ENCODE measurements at places on chromosomes 5 and 9.

DNA sequence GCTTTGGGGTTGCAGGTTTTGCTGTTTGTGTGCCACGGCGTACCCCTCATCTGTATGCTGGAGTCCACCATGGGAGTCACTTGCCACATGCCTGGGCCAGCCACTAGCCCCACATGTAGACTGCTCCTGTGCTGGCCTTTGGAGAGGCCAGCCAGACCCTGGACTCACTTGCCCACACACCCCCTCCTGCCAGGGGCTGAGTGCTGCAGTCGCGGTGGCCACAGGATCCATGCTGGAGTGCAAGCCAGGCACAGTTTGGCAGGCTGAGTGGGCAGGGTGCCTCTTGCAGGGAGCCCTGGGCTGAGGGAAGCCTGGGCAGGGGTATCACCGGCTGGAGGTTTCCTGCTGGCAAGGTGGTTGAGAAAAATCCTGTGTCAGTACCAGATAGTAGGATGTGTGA lies 25.6 kb upstream of the GCNT1 start:
- no peak overlapping the region for H3K27ac ChIP-seq
- H3K27me3 ChIP-seq: no peaks in the 10 kb centered on the region
- no peaks in the 10 kb centered on the region for H3K36me3 ChIP-seq
- no peak for DNase-seq
- H3K4me1 ChIP-seq: no peaks in the 10 kb centered on the region

DNA sequence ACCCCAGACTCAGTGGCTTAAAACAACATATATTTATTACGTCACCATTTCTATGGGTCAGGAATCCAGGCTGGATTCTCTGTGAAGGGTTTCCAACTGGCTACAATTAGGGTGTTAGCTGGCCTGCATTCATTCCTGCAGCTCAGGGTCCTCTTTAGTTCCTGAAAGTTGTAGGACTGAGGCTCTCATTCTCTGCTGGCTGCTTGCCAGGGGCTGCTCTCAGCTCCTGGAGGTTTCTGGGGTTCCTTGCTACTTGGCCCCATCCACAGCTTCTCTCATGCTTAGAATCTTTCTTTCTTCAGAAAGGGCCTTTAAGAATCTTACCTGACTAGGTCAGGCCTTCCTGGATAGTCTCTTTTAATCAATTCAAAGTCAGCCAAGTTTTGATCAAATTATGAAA lies 424.6 kb downstream of the GADD45G start:
- H3K4me1 ChIP-seq: no peaks in the 10 kb centered on the region
- DNase-seq: no peak
- no peak overlapping the region for H3K27ac ChIP-seq
- H3K36me3 ChIP-seq: no peaks in the 10 kb centered on the region
- H3K4me3 ChIP-seq: no peak overlapping the region
- H3K27me3 ChIP-seq: no peaks in the 10 kb centered on the region

GRCh38 chr9:87783180-87783579 lies 57.3 kb downstream of the CTSL start:
- no peaks in the 10 kb centered on the region for H3K4me1 ChIP-seq
- H3K36me3 ChIP-seq: no peaks in the 10 kb centered on the region

DNA sequence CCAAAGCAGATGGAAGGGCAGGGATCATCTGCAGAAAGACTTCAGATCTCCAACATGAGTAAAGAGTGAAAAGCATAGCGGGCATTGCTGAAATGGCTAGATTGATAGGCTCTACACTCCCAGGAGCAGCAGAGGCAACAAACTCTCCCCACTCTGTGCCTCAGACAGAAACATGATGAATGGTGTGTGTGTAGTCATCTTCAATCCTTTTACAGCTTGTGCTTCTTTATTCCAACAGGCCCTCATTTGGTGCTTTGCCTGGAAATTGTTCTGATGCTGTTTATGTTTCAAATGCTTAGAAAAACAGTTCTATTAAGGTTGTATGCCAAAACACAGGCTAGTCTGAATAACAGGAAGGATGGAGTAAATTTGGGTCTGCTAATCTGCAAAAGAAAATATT lies 176.2 kb downstream of the DMRTA1 start:
- H3K27ac ChIP-seq: no peak overlapping the region
- no peaks in the 10 kb centered on the region for H3K36me3 ChIP-seq
- no peak overlapping the region for H3K4me3 ChIP-seq
- DNase-seq: no peak
- no peaks in the 10 kb centered on the region for H3K4me1 ChIP-seq

DNA sequence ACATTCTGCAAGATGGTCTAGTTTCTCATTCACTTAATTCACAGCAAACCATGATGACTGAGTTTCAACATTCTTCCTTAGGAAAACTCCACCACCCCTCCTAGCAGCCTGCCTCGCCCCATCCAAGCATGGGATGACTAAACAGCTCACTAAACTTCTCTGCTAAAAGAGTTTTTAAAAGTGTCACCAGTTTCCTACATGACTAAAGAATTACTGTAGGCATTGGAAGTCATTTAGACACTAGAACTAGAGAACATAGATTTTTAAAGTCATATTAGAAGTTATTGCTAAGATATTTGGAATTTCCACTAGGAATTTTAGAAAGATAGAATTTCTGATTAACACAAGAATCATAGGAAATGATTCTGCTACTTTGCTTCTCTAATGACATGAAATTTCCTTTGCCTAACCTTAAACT lies 5.5 kb upstream of the ESM1 start:
- no peak overlapping the region for H3K27ac ChIP-seq
- DNase-seq: no peak
- no peaks in the 10 kb centered on the region for H3K36me3 ChIP-seq
- no peaks in the 10 kb centered on the region for H3K27me3 ChIP-seq

DNA sequence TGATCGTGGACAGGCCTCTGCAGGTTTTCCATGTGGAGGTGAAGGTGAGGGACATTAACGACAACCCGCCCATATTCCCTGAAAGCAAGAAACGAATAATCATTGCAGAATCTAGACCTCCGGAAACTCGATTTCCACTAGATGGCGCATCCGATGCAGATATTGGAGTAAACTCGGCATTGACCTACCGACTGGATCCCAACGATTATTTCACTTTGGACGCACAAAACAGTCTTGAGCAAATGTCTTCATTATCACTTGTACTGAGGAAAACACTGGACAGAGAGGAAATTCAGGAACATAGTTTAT lies 621 bp downstream of the PCDHA13 start:
- H3K36me3 ChIP-seq: no peaks in the 10 kb centered on the region
- no peak for DNase-seq
- peaks cover 4% of the 10 kb centered on the region for H3K27me3 ChIP-seq
- H3K4me3 ChIP-seq: no peak overlapping the region
- H3K4me1 ChIP-seq: no peaks in the 10 kb centered on the region
